HCT116 (cell line): ENCODE measurements at places on chromosomes 4 and X. TPM values are rescaled to one million over a fixed set of nuclear protein-coding genes. Genes with fewer than 3 reads are reported as not detected.

Gene CTAG1A
- not detected for total RNA-seq

Gene ELOVL6
- 38.7 TPM for total RNA-seq

Gene CT55
- not detected for total RNA-seq

Gene TBC1D19
- 25.4 TPM for total RNA-seq

Gene HSD17B13
- total RNA-seq = 0.81 TPM

Gene SPP1
- 4.1 TPM for total RNA-seq

- no peak for DNase-seq
These were observed 454.1 kb upstream of the ADGRL3 start for GRCh38 chr4:60745800-60746571.

DNA sequence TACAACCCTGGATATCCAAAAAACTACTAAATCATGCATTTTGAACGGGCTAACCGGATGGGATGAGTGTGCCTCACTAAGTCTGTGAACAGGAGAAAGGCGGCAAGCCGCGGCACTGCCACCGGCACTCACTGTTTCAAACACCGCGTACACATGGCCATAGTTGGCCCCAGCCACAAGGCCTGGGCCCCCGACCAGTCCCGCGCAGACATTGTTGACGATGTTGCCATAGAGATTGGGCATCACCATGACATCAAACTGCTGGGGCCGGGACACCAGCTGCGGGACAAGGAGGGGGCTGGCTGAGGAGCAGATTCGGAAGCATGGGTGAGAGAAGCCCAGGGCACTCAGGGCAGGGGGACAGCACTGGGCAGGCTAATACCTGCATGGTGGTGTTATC, 5.8 kb downstream of the SRPK3 start:
- no peak for DNase-seq

- no peak for DNase-seq
These were observed 63.4 kb downstream of the NFKB1 start for GRCh38 chr4:102564399-102565059.

DNA sequence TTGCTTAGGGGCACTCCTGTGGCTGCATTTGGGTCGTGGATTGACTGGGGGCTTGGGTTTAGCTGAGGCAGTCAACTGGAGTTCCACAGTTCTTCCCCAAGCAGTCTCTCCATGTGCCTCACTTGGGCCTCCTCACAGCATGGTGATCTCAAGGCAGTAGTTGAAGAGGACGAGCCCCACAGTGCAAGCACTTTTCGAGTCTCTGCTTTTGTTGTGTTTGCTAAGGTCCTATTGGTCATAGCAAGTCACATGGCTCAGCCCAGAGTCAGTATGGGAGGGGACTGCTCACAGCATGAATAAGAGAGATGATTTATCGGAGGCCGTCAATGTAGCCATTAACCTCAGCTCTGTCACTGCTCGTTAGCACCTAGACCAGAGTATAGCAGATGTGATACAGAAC, 29.7 kb downstream of the BMX start:
- DNase-seq = no peak

GRCh38 chrX:96480081-96480480, 204.6 kb upstream of the DIAPH2 start:
- DNase-seq = no peak

GRCh38 chr4:143185253-143186107, 763 bp downstream of the USP38 start:
- DNase-seq = no peak

DNA sequence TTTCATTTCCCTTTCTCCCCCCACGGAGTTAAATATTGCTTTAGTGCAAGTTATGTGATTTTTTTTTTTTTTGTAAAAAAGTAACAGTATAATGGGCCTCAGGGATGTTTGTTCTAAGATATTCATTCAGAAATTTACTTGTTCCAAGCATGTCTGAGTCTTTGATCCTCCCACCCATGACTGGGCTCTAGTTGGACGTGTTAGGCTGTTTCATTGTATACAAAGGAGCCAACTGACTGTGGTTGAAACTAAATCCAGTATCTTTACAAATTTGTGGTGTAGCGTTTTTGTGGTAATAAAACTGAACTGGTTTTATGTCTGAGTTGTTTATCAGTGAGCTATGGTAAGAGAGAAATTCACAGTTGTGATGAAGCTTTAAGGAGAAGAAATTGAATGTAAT, 74.1 kb downstream of the DOCK11 start:
- DNase-seq = no peak

GRCh38 chr4:43496602-43497001, 604.1 kb downstream of the GRXCR1 start:
- DNase-seq = no peak

DNA sequence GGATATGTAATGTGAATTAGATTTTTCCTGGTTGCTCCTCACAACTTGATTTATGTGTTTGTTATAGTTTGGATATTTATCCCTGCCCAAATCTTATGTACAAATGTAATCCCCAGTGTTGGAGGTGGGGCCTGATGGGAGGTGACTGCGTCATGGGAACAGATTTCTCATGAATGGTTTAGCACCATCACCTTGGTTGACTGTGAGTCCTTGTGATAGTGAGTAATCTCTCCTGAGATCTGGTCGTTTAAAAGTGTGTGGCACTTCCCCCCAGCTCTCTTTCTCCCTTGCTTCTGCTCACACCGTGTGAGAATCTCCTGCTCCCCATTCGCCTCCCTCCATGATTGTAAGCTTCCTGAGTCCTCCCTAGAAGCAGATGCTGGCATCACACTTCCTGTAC, 2.2 kb downstream of the MID2 start:
- DNase-seq = no peak

DNA sequence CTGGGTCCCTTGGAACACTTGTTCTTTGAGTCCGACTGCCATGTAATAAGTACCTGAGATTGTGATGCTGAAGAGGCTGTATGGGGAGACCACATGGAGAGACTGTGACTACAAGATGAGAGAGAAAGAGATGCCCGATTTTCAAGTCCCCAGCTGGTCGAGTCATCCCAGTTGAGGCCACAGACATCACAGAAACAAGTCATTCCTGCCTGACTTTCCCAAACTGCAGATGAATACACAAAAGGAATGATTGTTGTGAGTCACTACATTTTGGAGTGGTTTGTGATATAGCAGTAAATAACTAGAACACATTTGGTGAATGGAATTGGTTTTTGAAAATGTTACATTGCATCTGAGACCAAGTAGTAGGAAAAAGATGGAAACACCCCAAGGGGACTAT, 9.0 kb upstream of the YIPF7 start:
- no peak for DNase-seq

- DNase-seq = no peak
These were observed 343.3 kb upstream of the RPS6KA3 start for GRCh38 chrX:20609916-20610415.

DNA sequence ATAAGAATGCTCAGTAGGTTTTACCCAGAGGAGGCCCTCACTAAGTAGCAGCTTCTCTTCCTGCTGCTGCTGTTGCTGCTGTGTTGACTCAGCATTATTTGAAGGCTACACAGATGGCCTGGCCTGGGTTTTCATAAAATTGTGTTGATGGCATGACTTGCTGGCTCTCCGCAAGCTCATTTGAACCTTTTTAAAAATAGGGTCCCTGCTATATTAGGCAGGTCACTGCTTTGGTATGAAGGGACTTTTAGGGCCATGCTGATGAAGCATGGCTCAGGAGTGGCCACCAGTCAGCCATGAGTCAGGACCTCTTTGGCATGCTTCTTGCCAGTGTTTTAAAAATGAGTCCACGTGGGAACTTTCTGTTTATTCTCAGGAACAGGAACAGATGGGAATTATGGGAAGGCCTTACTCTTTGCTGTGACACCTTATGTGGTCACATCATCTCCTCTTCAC, 128.7 kb downstream of the MID1IP1 start:
- no peak for DNase-seq
